Calu3 (cell line): ENCODE measurements at places on chromosomes 11 and 22.
A peak's percentile ranks its signal among the peaks of the same experiment; 100 is the strongest.

- no peak for DNase-seq
Measured at GRCh38 chr11:35223371-35223796, 84.4 kb downstream of the CD44 start.

- DNase-seq, result no peak
Measured at GRCh38 chr22:20994128-20994901, 7.6 kb downstream of the THAP7 start.

- DNase-seq, result no peak
Measured at GRCh38 chr11:91731051-91731450, 493.6 kb upstream of the FAT3 start.

DNA sequence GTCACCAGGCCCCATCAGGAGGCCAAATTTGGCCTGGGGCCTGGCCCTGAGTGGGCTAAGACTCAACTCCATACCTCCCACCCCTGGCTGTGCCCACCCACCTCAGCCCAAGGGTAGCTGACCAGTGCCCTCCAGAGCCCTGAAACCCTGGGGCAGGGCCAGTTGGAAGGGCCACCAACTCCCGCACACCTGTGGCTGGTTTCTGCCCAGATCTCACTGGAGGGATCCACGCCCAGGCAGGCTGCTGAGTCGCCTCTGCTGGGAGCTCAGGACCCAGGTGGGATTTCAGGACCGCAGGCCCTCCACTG, 8.9 kb upstream of the PIM3 start:
- peak; percentile 47 for DNase-seq

- no peak for DNase-seq
Measured at GRCh38 chr11:93783362-93783761, 720 bp upstream of the MED17 start.

GRCh38 chr22:24129263-24129651, 52.0 kb upstream of the SUSD2 start:
- no peak for DNase-seq

GRCh38 chr22:50078761-50079160, 6.5 kb downstream of the MLC1 start:
- DNase-seq, result no peak

- DNase-seq, result no peak
Measured at GRCh38 chr11:47448566-47449427, at the start of gene RAPSN. TSS of gene RAPSN (minus strand) at chr11:47449136. CDS start at chr11:47448964, 172 bp downstream.

GRCh38 chr22:45892681-45893461, 84.1 kb downstream of the WNT7B start:
- DNase-seq, result no peak

DNA sequence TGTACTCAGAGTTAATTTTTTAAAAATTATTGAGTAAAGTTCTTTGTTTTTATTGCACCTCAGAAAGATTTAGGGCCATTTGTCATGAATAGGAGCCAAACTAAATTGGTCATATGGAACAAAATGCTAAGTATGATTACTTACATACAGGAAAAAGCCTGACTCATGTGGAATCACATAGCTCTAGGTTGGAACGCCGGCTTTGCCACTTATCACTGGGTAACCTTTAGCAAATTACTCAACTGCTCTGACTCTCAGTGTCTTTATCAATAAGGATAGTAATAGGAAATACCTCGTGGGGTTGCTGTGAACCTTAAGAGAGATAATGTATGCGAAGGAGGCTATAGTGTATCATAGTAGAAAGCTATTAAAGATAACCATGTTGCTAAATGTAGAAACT, 638.5 kb downstream of the NELL1 start:
- no peak for DNase-seq

- DNase-seq, result no peak
Measured at GRCh38 chr11:63551091-63551888, 11.9 kb downstream of the PLAAT2 start.

DNA sequence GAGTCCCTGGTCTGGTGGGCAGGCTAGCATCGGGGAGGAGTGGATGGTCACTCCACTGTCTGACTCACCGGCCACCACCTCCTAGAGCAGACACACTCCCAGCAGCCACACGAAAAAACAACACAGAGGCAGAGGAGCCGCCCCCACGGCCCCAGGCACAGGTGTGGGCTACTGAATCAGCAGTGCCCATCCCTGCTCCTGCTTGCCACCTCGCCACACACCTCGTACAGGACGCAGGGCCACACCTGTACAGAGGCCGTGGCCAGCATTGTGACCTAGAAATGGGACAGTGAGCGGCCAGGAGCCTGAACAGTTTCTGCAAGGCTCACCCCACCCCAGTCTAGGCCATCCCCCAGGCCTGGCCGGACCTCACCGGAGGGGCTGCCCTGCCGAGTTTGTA, 14.0 kb downstream of the TRIM29 start:
- DNase-seq, result no peak

- DNase-seq, result no peak
Measured at GRCh38 chr11:66881451-66881835, 24.6 kb downstream of the LRFN4 start.

DNA sequence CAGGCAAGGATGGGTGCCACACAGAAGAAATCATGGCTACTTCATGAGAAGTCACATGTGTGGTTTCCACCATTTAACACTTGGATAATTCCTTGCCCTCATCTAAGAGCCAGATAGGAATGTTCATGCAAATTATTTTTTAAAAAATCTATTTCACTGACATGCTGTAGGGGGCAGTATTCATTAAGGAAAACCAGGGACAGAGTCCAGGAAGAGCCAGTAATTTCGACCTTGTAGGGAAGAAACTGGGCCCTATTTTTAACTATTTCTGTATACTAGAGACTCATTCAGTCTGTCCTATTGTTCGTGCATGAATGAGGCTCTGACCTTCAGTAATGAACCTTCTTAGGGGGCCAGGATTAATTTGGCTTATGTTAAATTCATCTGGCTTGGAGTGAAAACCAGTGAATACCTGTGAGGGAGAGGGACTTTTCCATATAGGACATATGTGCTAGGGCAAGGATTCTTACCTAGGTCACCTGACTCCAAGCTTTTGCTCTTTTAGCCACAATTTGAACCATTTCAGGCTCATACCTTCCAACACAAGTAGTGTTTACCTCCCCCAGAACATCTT, 192.7 kb downstream of the NAV2 start:
- DNase-seq, result no peak

DNA sequence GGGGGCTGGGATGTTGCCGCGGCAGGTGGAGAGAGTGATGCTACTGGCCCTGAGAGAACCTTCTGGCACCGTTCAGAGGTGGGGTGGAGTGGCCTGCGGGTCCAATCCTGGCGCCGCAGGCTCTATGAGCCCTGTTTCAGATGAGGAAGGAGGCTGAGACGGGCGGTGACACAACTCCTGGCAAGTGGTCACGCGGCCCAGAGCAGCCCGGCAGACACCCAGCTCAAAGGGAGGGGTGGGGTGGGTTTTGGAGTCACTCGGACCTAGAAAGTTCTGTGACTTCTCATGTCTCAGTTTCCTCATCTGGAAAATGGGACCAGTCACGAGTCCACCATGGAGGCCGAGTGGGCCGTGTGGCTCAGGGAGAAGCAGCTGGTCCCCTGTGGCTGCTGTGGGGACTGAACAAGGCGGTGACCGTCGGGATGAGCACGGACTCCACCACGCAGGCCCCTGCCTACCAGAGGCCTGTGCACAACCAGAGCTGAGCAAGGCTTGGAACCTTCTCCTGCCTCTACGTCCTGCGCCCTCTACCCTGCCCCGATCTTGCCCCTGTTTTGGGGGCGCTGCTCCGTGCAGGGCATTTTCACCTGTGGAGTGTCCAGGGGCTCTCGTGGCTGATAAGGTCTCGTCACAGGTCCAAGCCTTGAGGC, 3.7 kb downstream of the TSPO start:
- no peak for DNase-seq

DNA sequence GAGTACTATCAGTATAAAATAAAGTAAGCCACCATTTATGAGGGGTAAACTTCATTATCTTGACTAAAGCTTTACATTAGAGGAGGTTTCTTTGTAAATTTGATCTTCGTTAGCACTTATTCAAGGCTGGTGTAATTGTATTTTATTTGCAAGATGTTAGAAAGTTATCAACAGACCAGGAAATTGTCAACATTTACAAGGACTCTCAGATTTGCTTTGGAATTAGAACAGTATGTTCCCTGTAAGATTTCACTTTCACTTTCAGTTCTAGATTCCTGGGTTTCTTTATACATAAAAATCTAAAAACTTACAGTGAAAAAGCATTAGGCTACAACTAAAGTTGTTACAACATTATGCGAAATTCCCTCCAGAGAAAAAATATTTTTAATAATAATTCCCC, 4.6 kb upstream of the BIRC3 start:
- no peak for DNase-seq

DNA sequence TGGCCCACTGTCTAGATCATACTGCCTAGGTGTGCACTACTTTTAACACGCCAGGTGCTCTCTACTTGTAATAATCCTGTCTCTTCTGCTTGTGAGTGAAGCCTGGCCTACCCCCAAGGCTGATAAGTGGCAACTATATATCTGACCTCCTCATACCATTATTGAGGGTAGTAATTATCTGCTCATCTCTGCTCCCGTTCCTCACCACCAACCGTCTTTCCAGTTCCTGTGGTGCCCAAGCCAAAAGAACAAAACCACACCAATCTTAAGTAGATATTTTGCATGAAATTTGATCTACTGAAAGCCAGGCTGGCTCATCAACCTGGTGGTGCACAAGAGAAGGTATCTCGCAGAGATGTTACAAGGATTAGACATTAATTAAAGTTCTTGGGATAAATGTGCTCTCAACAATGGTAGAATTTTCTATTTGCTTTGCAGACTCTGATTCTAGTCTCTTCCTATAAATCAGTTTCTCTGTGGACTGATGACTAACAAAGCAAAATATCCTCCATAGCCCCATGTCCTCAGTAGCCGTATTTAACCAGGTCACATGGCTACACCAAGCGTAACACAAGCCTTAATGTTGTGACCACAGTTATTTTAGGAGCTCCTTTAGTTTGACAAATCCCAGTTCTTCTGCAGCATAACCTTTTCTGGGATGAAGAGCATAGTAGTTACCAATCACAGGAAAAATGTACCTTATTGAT, 267.2 kb downstream of the NTM start:
- DNase-seq, result no peak

DNA sequence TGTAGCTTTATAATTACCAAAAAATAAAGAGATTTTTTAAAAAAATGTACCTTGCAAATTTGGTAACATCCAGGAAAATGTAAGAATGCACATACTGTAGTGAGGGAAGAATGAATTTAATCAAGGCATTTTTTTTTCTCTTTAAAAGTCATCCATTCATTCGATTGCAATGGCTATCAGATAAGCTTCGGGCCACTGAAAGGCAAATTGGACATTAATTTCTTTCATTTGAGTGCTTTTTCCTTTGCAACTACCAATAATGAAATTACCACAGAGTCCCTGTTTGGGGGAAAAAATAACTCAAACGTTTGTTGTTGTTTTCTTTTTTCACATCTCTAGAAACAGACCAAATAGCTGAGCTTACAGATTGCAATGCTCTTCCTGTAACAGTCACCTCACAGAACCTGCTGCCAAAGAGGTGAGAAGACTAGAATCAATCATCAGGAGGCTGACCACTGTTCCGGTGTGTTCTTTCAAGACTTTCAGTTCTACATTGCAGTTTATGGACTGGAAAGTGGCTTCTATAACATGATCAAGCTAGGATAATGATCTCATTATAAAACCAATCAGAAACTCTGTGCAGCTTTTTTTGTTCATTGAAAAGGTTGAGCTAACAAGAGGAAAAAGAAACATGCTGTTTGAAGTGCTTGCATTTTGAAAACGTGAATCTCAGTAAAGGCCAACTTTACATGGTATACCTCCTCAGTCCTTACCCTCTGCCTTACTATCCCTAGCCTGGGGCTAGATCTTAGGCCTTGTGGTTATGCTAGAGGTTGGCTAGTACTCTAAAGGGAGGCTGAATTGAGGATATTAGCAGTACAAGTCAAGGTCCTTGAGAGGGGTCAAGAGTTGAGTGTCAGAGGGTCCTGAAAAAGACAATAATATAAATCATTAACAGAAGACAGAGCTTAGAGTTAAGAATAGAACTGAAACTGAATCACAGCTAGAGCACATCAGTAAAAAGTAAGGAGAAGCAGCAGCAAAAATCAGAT, 1276.1 kb downstream of the LRRC4C start:
- DNase-seq, result no peak

DNA sequence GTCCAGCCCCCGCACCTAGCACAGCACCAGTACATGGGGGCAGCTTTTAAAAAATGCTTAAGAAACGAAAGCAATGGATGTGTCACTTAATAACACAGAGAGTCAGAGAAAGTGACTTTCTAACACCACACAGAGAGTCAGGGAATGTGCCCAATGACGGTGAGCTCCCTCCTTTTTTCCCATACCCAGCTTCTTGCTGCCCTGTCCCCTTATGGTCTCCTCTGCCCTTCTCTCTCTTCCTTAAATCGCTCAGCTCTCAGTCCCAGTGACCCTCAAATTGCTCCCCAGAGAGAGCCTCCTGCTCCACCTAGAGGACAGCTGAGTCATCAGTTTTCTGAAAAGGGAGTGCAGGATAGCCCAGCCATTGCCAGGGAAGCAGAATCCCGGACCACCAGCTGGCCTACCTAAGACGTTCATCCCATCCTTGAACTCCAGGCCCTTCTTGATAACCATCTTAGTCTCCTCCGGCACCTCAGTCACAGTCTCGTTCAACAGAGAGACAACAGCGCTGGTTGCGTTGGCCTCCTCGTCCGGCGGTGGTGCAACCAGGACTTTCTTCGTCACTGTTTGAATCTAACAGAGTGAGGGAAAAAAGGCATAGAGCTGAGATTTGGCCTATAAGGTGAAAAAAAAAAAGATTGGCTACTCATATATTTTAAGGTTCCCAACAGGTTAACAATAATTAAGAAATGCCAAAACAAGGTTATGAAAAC, 113.5 kb downstream of the SLC1A2 start:
- peak; percentile 20 for DNase-seq

- DNase-seq, result no peak
Measured at GRCh38 chr11:2651054-2651617, 48.7 kb downstream of the KCNQ1OT1 start.

- peak; percentile 20 for DNase-seq
Measured at GRCh38 chr11:119093942-119094815, 7.5 kb downstream of the DPAGT1 start.

DNA sequence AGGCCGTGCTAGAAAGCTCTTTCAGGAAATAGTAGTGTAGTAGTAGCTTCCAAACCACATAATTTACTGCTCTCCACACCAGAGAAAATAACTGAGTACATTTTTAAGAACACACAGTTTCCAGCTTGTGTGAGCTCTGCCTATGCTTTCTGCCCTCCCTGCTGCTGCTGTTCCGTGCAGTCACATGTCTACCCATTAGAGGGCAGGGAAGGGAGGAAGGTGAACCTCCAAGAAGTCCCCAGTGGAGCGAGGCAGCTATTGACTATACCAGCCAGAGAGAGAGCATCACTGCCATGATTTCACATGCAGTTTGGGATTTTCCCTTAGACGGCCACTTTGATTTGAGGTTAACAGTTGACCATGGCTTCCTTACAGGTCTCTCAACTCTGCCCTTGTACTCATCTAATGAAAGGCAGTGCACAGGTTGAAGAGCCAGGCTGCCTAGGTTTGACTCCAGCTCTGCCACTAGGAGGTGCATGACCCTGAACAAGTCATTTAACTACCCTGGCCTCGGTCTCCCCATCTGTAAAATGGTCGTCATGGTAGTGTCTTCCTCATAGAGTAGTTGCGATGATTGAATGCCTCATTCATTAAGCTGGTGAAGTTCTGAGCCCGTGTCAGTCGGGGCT, 19.7 kb upstream of the CTTN start:
- DNase-seq, result no peak

- peak; percentile 95 for DNase-seq
Measured at GRCh38 chr11:59186130-59186594, 14.2 kb downstream of the DTX4 start.

GRCh38 chr11:44661311-44661717, 65.4 kb upstream of the TSPAN18 start:
- DNase-seq, result no peak

- DNase-seq, result no peak
Measured at GRCh38 chr11:73048446-73048845, 93.7 kb downstream of the FCHSD2 start.

- no peak for DNase-seq
Measured at GRCh38 chr11:108818971-108819370, 154.1 kb downstream of the DDX10 start.
